Activated CD4-positive, alpha-beta memory T cell treated with anti-CD3 and anti-CD28 coated beads for 36 hours (primary cell): ENCODE measurements at places on chromosomes 2 and 18. TPM values are rescaled to one million over a fixed set of nuclear protein-coding genes. Genes with fewer than 3 reads are reported as not detected.

GRCh38 chr2:158903711-158904405 lies 64.6 kb upstream of the TANC1 start:
- no peak overlapping the region for H3K27ac ChIP-seq
- no peaks in the 10 kb centered on the region for H3K27me3 ChIP-seq
- DNase-seq, result no peak

GRCh38 chr2:10548626-10549025 lies 100.5 kb upstream of the ODC1 start:
- no peak overlapping the region for H3K4me3 ChIP-seq
- peaks cover 17% of the 10 kb centered on the region for H3K4me1 ChIP-seq
- DNase-seq, result no peak
- H3K27ac ChIP-seq, result no peak overlapping the region
- peaks cover 28% of the 10 kb centered on the region for H3K27me3 ChIP-seq

DNA sequence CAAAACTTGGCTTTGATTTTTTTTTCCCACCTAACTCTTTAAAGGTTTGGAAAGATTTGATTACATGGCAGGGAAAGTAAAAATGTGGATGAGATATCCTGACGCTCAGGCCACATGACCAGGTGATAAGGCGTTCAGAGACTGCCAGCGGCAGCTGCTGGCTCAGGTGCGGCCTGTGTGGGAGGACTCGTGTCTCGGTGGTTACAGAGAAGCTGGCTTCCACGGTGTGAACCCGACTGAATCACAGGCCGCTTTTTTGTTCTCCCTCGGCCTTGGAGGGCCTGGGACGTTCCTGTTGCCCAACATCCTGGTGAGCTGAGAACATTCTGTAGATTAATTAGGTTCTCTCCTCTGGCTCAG lies 124.2 kb upstream of the ZNF516 start:
- H3K4me3 ChIP-seq, result no peak overlapping the region
- no peak overlapping the region for H3K27ac ChIP-seq
- peaks cover 4% of the 10 kb centered on the region for H3K4me1 ChIP-seq
- DNase-seq, result no peak

DNA sequence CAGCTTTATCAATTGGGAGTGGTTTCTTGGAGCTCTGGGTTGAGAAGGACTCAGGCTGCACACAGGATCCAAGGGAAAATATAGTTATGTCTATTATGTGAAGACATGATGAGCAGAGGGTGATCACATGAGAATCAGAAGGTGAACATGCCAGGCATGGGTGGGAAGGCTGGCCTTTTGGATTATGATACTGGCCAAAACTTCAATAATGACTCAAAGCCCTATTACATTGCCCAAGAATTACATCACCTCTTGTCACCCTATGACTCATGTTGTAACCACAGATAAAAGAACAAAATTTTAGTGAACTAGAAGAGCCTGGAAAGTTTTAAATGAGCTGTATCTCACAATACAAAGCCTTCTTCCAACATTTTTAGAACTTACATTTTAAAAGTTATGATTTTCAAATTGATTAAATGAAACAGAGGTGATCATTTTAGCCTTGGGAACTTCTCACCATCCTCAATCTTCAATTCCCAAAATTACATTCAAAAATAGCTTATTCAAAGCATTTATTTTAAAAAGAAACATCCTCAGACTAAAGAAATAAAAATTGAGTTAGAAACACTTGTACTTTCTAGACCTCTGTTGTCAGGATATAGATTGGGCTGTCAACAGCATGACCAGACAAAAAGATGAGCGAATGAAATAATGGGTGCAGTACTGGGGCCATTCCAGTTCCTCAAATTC lies 428.3 kb downstream of the MBD2 start:
- no peak overlapping the region for H3K4me3 ChIP-seq
- H3K27ac ChIP-seq, result no peak overlapping the region
- H3K4me1 ChIP-seq, result no peaks in the 10 kb centered on the region
- H3K36me3 ChIP-seq, result no peaks in the 10 kb centered on the region
- no peak for DNase-seq

DNA sequence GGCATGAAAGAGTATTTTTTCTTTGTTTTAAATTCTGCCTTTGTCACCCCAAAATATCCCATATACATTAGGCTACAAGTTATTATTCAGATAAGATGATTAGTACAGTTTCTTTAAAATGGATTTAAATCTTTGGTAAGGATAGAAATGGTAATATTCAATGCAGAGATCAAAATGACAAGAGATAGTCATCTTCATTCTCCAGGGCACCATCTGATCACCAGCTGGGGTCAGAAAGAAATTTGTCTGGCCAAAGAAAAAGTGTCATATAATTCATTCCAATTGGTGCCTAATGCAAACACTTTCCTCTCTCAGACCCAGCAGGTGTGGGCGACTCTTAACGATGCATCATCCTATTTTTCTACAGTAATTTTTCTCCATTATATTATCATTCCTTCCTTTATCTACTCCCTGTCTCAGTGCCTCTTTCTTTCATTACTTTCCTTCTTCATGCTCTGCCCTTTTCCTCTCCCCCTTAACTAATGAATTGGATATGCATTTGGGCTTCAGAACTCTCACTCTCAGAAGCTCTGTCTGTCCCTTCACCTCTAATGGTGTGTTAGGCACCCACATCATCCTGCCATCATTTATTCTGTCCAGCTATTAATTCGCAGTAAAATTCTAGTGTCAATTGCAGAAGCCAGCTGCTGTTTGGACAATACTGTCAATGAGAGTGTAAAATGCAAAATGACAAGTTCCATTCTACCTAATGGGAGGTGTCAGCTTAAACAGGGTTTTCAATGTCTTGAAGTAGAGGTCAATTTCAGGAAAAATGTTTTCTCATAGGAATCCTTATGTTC lies 570.5 kb downstream of the TDRD15 start:
- no peaks in the 10 kb centered on the region for H3K27me3 ChIP-seq
- no peak overlapping the region for H3K27ac ChIP-seq
- no peak for DNase-seq
- H3K4me3 ChIP-seq, result no peak overlapping the region
- no peaks in the 10 kb centered on the region for H3K36me3 ChIP-seq

DNA sequence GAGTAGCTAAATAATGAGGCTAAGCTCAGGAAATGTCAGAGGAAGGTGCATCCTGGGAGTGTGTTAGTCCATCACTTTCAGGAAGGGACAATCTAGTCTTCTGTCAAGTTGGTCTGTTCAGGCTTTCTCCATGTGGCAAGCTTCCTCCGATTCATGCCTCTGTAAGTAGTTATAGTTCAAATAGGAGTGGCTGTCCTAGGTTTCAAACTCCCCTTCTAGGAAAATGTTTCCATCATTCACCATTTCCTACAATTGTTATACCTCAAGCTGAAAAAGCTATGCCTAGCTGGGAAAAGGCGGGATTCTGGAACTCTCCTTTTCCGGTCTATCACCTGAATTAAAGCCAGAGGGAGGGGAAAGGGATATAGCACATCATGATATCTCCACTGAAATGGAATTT lies 287.7 kb upstream of the ZSWIM2 start:
- H3K27ac ChIP-seq, result no peak overlapping the region
- H3K27me3 ChIP-seq, result no peaks in the 10 kb centered on the region
- DNase-seq, result no peak
- H3K4me1 ChIP-seq, result no peaks in the 10 kb centered on the region
- no peak overlapping the region for H3K4me3 ChIP-seq
- H3K36me3 ChIP-seq, result no peaks in the 10 kb centered on the region

GRCh38 chr2:158795195-158795924 lies at the start of gene DAPL1:
Gene DAPL1, plus strand, starts transcription at chr2:158795317. Its CDS starts 56 bp downstream, at chr2:158795373.
- H3K4me1 ChIP-seq, result peaks cover 4% of the 10 kb centered on the region
- DNase-seq, result no peak
- peaks cover 13% of the 10 kb centered on the region for H3K27me3 ChIP-seq
- no peaks in the 10 kb centered on the region for H3K36me3 ChIP-seq

The DUSP2 gene
- 539 TPM for total RNA-seq

The FOXI3 gene
- not detected for total RNA-seq

GRCh38 chr18:55402731-55403405 lies 185.1 kb downstream of the TCF4 start:
- H3K27ac ChIP-seq, result no peak overlapping the region
- DNase-seq, result no peak
- H3K4me1 ChIP-seq, result no peaks in the 10 kb centered on the region
- no peaks in the 10 kb centered on the region for H3K27me3 ChIP-seq

DNA sequence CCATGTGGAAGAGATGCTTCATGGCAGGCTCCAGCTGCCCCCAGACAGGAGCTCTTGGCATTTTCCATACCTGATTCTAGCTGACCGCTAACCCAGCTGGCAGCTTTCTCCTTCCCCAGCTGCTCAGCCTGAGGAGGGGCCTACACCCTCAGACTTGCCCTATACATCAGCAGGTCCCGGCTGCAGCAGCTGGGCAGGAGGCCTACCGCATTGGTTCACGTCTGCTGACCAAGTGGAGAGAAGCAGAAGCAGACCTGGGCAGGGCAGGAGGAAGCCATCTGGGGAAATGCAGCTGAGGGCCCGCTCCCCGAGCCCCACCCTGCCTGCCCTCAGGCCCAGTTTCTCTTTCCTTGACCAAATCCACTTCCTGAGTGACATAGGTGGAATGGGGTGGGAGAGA lies 50.7 kb downstream of the LBH start:
- no peak overlapping the region for H3K4me3 ChIP-seq
- H3K36me3 ChIP-seq, result no peaks in the 10 kb centered on the region
- peaks cover 18% of the 10 kb centered on the region for H3K4me1 ChIP-seq
- H3K27me3 ChIP-seq, result no peaks in the 10 kb centered on the region
- no peak overlapping the region for H3K27ac ChIP-seq

GRCh38 chr2:188970211-188970610 lies 4.0 kb upstream of the COL3A1 start:
- no peak for DNase-seq
- no peak overlapping the region for H3K27ac ChIP-seq
- H3K27me3 ChIP-seq, result no peaks in the 10 kb centered on the region
- no peaks in the 10 kb centered on the region for H3K4me1 ChIP-seq
- H3K4me3 ChIP-seq, result no peak overlapping the region
- no peaks in the 10 kb centered on the region for H3K36me3 ChIP-seq

- no peak overlapping the region for H3K4me3 ChIP-seq
- DNase-seq, result no peak
- H3K27me3 ChIP-seq, result no peaks in the 10 kb centered on the region
- no peaks in the 10 kb centered on the region for H3K4me1 ChIP-seq
- peaks cover 21% of the 10 kb centered on the region for H3K36me3 ChIP-seq
These were observed 214.4 kb downstream of the SRBD1 start for GRCh38 chr2:45396671-45397070.

DNA sequence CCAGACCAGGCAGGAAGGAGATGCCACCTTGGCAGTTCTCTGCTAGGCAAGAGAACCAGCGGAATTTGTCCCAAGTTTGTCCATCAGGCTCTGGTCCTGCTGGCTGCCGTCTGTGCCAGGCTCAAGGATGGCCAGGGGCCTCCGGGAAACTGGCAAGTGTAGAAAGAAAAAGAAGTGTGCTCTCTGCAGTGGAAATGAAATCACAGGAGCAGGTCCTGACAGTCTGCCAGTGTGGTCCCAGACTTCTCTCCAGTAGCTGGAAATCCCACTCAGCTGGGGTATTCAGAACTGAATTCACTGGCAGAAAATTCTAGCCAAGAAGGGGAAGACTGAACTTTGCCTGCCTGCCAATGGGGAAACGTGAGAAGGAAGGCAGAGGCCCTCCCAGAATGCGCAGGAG lies 91.0 kb downstream of the STPG4 start:
- peaks cover 12% of the 10 kb centered on the region for H3K4me1 ChIP-seq
- H3K4me3 ChIP-seq, result no peak overlapping the region
- no peaks in the 10 kb centered on the region for H3K27me3 ChIP-seq

The HNRNPLL gene
- 108 TPM for total RNA-seq

DNA sequence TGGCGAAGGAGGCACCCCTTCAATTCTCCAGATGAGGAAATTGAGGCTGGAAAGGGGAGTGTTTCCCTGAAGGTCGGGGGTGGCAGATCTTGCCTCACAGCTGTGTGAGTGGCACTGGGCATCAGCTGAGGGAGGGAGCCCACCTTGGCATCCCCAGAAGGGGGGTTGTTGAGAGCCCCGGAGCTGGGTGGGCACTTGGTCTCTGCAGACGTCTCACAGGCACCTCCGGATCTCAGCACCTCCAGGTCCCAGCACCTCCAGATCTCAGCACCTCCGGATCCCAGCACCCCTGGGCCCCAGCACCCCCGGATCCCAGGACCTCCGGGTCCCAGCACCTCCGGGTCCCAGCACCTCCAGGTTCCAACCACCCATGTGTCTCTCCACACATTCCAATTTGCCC lies 137.9 kb downstream of the NFATC1 start:
- H3K27ac ChIP-seq, result no peak overlapping the region
- no peak overlapping the region for H3K4me3 ChIP-seq
- DNase-seq, result no peak
- peaks cover 1% of the 10 kb centered on the region for H3K4me1 ChIP-seq

DNA sequence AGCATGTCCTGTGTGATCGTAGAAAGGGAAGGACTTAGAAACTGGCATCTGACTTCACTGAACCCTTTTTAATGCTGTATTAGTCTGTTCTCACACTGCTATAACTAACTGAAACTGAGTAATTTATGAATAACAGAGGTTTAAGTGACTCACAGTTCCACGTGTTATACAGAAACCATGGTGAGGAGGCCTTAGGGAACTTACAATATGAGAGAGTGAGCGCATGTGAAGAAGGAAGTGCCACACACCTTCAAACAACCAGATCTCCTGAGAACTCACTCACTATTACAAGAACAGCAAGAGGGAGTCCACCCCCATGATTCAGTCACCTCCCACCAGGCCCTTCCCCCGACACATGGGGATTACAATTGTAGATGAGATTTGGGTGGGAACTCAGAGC lies 811.3 kb downstream of the CPS1 start:
- H3K27ac ChIP-seq, result no peak overlapping the region
- H3K27me3 ChIP-seq, result no peaks in the 10 kb centered on the region
- DNase-seq, result no peak
- H3K36me3 ChIP-seq, result no peaks in the 10 kb centered on the region
- H3K4me1 ChIP-seq, result no peaks in the 10 kb centered on the region

DNA sequence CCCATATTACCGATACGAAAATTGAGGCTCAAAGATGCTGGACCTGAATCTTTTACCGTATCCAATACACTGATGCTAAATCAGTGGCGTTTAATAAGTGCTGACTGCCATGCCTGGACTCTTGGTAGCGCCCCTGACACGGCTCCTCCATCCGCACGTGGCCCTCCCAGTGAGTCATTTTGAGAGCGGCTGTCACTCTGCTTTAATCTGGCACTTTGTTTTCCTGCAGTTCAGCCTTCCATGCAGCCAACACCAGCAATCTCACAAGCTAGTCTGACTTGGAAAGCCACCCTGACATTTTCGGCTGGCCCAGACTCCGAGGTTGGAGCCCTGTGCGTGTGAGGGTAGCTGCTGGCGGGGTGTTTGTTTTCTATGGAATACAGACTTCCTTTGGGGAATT lies 155.1 kb upstream of the LMAN1 start:
- DNase-seq, result no peak
- H3K27me3 ChIP-seq, result peaks cover 7% of the 10 kb centered on the region
- H3K4me3 ChIP-seq, result no peak overlapping the region
- no peaks in the 10 kb centered on the region for H3K4me1 ChIP-seq
- no peak overlapping the region for H3K27ac ChIP-seq

The TFCP2L1 gene
- total RNA-seq, result 0.29 TPM
